ENCODE measurements at places on chromosomes 16 and 17.

GRCh38 chr17:20908313-20909267 is 134.2 kb downstream of the USP22 start:
- DNase-seq = peak; percentile 98

DNA sequence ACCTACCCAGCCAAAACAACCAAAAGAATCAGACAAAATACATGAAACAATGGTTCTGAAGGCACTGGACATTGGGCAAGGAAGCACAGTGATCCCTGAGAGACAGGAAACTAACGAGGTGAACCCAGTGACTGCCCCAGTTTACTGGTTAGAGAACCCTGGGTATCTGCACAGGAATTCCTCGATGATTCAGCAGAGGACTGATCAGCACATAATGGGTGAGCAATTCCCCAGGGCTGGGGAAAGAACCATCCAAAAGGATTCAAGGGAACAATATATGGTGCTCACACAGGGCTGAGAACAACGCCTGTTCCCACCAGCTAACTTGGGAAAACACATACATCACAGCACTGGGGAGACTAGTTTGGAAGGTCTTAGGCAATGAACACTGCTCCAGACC is 167.2 kb downstream of the PARN start:
- DNase-seq = no peak

DNA sequence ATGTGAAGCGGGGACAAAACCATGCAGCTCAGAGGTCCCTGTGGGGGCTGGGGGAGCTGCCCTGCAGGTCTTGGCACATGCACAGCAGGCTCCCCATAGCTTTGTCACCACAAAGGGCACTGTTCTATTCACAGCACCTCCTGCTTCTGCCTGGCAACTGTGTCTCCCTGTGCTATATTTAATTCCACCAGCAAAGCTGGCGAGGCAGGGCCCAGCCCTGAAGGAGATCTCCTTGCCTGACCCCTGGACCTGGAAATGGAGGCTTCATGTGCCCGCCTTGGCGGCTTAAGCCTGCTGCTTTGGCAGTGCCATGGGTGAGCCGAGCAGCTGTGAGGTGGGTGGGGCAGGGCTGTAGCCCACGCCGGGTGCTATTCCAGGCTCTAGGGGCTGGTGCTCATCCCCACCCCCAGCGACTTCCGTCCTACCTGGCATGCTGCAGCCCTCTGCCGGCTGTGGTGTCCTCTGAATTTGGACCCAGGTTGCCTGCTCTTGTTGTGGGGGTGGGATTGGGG is 6.8 kb downstream of the LDHD start:
- no peak for DNase-seq

DNA sequence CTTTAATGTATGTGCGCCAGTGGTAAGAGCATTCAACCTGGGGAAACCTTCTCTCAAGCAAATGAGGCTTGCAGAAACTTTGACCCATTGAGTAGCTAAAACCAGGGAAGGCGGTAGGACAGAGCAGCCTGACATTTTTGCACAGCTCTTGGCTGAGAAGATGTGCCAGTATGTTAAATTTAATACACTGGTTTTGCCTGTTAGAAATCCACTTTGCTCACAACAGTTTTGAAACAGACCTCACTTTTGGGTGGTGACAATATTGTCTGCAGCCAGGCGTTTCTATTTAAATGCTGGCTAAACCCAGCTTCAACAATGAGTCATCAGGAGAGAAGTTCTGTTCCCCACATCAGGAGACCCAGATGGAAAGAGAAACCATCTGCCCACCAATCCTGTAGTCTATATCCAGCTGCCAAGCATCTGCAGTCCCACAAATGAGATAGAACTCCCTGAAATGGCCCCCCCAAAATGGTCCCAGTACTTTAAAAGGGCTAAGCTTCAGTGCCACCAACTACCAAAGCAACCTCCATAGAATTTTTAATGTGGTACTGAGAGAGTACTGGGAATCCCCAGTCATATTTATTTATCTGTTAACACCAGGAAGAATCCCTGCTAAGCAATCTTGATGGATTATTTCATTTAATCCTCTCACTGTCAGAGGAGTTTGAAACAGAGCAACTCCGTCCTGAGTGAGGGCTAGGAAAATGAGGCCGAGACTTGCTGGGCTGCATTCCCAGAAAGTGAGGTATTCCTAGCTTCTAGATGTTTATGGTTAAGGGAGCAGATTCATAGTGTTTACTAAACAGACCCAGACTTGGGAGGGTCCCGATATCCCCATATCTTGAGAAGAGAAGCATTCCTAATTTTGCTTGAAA is 29.0 kb upstream of the CLEC3A start:
- peak; percentile 29 for DNase-seq

DNA sequence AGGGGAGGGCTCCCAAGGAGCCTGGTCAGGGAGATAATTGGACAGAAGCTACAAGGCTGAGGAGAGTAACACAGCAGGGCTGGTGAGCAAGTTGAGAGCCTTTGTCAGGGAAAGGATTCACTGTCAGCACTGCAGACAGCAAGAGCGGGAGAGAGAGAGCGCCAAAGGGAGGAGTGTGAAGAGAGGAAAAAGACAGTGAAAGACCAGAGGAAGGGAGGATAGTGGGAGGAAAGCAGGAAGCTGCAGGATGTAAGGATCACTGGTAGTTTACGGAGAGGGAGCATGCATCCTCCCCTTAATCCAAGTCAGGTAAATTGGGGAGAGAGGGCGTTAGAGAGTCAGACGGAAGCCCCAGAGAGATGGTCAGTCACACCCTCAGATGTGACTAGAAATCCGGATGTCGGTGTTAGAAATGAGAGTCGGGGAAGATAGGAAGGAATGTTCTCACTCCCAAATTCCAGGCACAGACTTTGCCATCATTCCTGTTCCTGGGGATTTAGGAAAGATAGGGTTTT is 13.8 kb upstream of the SPOP start:
- peak; percentile 10 for DNase-seq

DNA sequence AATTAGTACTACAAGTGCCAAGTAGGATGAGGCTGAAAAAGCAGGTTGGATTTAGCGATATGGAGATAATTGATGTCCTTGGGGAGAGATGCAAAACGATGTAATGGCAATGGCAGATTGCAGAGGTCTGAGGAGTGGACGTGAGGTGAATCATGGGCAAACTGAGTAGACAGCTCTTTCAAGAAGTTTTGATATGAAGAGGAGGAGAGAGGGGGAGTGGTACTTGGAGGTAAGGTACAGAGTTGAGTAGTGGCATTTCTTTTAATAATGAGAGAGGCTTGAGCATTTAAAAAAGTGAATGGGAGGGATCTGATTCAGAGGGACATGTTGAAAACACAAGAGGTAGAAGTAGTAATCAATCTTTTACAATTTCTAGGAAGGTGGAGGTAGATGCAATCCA is 17.7 kb upstream of the VPS4A start:
- DNase-seq = no peak

- DNase-seq = no peak
Observed at GRCh38 chr16:4646773-4647643, 22.4 kb downstream of the MGRN1 start.

GRCh38 chr16:67892899-67893742 is at the start of gene PSKH1:
PSKH1 (plus strand) TSS chr16:67893254; CDS start chr16:67908750, 15,496 bp downstream.
- peak; percentile 99 for DNase-seq

- DNase-seq = no peak
Observed at GRCh38 chr17:83202002-83203000, 122.9 kb downstream of the METRNL start.

All from GM03348 (cell line).